ENCODE measurements at places on chromosomes 6 and 20.

- DNase-seq: no peak
These were observed 78.4 kb downstream of the GFRAL start for GRCh38 chr6:55405474-55406235.

- DNase-seq: no peak
These were observed 3.1 kb downstream of the FYN start for GRCh38 chr6:111870051-111870741.

GRCh38 chr6:150373260-150373701, 4.5 kb downstream of the IYD start:
- DNase-seq: no peak

GRCh38 chr6:139198529-139199288, 63.8 kb downstream of the HECA start:
- no peak for DNase-seq

GRCh38 chr6:44475779-44476434, 88.4 kb downstream of the CDC5L start:
- peak; percentile 57 for DNase-seq

GRCh38 chr20:58886546-58886945, 34.0 kb downstream of the GNAS start:
- no peak for DNase-seq

- no peak for DNase-seq
These were observed 177.6 kb upstream of the MAN1A1 start for GRCh38 chr6:119527231-119527578.

DNA sequence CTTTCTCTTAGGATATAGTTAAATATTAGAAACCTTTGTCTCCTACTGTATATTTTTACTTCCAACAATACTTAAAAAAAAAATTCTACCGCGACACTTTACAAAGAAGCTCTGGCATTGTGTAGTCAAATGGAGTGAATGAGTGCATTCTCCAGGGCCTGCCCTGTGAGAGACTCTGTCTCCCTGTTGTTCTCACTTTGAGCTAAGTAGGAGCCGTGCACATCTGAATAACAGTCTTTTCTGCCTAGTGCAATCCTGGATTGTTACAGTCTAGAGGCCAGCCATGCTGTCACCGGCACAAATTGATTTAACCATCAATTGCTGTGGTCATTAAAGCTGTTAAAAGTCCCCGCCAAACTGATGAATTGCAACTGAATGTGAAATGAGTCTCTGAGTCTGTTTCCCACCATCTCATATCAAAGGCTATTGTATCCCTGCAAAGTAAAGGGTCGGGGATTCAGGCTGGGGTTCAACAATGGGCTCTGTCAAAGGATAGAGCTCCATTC, 156.0 kb downstream of the RFPL4B start:
- DNase-seq: no peak

- no peak for DNase-seq
These were observed 79.7 kb downstream of the FIG4 start for GRCh38 chr6:109770779-109771178.

GRCh38 chr20:19992996-19993908, 23.9 kb upstream of the NAA20 start:
- DNase-seq: no peak
